Non-pigmented ciliary epithelial cell (primary cell): ENCODE measurements at places on chromosomes 2 and 18.

DNA sequence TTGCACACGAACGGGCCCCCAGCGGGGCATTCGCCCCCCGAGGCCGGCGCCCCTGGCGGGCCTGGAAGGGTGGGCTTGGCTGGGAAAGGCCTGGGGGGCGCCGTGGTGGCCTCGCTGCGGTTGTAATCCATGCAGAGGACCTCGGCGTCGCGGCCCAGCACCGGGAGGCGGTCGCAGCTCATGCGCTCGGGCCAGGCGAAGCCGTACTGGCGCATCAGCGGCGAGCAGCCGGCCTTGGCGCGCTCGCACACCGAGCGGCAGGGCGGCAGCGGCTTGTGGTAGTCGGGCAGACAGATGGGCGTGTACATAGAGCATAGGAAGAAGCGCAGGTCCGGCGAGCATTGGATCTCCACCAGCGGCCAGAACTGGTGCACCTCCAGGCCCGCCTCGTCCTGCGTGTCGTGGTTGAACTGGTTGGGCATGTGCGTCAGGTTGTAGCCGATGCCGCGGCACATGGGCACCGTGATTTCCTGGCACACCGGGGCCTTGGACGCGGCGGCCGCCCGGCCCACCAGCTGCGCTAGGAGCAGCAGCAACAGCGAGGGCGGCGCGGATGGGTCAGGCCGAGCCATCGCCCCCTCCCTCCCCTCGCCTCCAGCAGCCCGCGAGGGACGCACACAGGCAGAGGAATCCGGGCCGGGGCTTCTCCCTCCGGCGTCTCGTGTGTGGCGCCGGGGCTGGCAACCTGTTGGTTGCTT is 1.4 kb downstream of the FZD5 start:
- DNase-seq, result no peak

DNA sequence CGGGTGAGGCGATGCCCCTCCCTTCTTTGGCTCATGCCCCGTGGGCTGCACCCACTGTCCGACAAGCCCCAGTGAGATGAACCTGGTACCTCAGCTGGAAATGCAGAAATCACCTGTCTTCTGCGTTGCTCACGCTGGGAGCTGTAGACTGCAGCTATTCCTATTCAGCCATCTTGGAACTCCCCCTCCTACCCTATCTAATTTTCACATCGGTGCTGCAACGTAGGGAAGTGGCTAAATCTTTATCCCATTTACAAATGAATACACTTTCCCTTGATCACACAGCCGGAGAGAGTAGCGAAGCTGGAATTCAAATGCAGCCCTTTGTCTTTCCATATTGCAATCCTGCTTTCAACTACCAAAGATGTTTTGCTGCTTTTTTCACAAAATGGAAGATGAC is 1.4 kb upstream of the TMEM247 start:
- no peak for DNase-seq

- DNase-seq, result no peak
These were observed 20.0 kb upstream of the ARPC2 start for GRCh38 chr2:218196974-218197373.

DNA sequence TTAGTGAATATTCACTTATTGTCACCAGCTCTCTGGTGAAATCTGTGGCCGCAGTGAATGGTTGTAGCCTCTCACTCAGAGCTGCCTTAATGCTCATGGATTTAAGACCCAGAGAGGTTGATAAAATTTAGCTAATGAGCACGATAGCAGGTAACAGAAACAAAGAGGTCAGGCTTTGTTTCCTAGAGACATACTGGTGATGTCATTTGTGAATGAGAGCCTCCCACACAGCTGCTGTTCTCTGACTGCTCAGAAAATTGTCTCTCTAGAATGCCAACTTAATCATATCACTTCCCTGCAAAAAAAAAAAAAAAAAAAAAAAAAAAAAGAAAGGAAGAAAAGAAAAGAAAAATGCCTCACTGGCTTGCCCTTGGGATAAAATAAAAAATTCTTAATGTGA is 411.7 kb upstream of the MYT1L start:
- no peak for DNase-seq

DNA sequence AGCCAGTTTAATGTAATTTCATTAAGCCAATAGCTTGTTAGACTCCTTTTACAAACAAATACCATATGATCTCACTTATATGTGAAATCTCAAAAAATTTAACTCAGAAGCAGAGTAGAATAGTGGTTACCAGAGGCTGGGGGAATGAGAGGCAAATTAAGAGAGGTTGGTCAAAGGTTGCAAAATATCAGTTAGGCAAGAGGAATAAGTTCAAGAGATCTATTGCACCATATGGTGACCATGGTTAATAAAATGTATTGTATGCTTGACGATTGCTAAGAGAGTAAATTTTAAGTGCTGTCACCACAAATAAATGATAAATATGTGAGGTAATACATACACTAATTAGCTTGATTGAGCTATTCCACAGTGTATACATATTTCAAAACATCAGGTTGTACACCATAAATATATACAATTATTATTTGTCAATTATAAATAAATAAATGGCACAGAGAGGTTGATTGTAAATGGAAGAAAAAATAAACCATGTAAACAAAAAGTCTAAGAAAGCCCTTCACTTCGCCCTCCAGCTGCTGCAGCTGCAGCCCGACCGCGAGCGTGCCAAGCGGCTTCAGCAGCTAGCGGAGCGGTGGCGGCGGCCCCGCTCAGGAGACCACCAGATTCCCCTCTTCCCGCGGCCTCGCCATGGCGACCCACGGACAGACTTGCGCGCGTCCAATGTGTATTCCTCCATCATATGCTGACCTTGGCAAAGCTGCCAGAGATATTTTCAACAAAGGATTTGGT is 23.0 kb upstream of the ACTR2 start:
- no peak for DNase-seq

DNA sequence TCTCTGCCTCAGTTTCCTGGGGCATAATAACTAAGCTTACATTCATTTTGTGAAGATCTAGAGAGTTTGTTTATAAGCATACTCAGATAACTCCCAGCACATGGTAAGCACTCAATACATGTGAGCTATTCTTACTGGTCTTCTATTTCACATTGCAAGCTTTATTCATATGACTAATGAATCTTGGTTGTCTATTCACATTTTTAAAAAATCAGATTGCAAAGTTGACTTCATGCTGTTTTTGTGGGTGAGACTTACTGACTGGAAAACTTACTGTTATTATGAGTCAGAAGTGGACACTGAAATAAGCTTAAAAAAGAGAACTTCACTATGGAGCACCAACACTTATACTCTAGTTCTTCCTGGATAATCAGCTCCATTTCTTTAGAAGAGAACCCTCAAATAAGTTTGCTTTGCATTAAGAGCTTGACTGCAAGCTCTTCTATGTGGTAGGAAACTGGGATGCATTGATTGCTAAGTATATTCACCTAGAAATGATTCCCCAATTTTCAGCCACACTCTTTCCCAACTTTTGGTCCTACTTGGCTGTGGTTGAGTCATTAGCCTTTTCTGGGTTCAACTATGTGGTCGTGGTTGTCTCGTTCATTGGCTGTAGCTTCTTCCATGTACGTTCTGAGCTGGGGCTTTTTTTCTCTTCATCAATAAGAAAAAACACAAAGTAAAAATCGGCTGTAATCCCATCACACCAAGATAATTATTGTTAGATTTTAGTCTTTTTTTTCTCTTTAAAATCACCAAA is 29.5 kb upstream of the RBMS1 start:
- DNase-seq, result peak; percentile 43

DNA sequence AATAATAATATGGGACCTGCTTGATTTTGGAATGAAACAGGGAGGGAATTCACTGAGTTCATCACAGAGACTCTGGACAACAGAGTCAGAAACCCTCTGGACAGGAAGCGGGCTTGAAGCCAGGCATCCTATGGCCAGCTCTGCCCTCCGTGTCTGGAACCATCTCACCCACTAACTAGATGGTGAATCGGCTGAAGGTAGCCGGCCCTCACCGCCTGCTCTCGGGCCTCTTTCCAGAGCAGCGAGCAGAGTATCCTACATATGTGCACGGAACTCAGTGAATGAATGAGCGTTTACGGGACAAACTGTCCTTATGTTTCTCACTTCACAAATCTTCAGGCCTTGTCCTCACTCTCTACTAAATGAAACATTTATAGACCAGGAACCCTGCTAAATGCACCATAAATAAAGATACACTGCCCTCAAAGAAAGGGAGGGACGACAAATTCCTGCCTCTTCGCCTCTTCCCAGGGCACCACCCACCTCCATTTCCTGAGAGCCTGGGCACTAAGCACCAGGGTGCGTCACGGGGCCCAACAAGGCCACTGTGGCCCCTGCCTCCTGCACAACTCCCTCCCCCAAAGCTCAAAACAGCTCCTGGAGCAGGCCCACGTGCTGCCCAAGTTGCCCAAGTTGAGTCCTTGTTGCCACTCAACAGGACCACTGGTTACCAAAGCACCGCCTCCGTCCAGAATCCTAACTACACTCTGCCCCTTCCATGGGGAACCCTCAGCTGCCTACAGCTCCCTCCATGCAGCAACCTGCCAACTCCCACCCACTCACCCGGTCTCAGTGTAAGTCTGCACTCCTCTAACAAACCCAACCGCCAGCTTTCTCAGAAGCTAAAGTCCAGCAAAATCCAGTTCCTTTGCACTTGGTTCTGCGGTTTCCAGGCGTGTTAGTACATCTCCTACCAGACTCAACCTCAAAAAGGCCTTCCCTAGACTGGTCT is 1.7 kb downstream of the TBC1D8 start:
- DNase-seq, result no peak

GRCh38 chr18:55475916-55476315 is 112.1 kb downstream of the TCF4 start:
- no peak for DNase-seq

GRCh38 chr2:144358374-144358964 is 161.4 kb downstream of the ZEB2 start:
- DNase-seq, result no peak

DNA sequence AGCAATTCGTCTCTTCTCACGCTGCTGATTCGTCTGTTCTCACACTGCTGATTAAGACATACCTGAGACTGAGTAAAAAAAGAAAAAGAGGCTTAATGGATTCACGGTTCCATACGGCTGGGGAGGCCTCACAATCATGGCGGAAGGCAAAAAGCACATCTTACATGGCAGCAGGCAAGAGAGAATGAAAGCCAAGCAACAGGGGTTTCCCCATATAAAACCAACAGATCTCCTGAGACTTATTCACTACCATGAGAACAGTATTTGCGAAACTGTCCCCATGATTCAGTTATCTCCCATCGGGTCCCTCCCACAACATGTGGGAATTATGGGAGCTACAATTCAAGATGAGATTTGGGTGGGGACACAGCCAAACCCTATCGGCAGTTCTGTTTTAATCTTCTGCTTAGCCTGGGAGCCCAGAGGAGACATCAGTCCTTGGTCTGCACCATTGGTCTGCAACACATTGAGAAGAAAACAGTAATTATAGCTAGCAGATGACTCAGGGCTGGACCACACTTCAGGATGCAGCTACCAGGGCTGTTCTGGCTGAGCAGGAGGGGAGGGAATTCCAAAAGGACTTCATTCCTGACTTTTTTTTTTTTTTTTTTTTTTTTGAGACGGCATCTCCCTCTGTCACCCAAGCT is 69.4 kb downstream of the CABLES1 start:
- no peak for DNase-seq

DNA sequence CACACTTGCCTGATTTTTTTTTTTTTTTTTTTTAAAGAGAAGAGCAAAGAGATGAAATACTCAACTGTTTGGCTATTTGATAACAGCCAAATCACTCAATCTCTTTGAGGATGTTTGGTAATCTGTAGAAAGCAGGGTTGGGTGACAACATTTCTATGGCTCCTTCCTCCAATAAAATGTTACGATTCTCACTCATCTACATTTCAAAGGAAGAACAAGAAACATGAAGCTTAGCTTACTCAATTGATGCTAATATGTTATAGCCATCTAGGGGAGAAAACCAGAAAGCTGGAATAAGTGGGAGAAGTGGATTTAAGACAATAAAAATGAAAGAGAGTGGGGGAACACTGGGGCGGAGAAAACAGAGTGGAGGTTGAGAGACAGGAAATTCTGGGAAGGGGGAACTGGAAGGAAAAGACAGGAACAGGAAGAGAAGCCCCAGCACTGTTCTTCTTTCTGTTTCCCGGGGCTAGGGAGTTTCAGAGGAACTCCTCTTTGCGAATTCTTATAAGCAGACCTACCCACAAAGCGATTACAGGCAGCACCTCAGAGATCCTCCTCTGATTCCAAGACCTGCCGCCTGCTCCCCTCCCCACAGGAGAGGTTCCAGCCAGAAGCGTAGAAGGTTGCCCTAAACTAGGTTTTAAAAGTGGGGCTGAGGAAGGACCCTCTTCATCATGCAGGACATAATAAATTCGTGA is 13.3 kb downstream of the ST3GAL5 start:
- no peak for DNase-seq

GRCh38 chr2:33264766-33265165 is 211.7 kb upstream of the RASGRP3 start:
- no peak for DNase-seq

- no peak for DNase-seq
These were observed 316.4 kb downstream of the MYCN start for GRCh38 chr2:16256601-16257321.

DNA sequence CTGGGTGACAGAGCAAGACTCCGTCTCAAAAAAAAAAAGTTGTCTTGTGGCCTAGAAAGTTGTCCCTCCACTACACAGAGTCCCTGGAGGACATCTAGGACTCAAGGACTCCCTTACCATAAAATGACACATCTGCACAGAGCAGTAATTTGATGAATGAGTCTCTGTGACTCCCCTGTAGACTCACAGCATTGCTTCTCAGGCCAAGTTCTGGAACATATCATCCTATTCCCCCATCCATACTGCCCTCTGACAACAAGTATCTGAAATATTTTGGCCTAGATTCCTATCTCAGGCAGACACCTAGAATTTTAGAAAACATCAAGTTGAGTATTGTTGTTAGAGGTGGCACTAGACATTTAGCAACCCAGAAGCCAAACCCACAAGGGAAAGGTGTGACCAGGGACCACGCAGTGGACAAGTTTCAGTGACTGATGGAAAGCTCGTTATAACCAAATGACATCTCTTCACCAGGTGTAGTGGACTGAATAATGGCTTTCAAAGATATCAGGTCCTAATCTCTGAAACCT is 97.9 kb upstream of the ATP8B1 start:
- no peak for DNase-seq

- DNase-seq, result no peak
These were observed 48.5 kb downstream of the IL1R2 start for GRCh38 chr2:102040229-102040628.

GRCh38 chr18:46624127-46624526 is 32.9 kb downstream of the LOXHD1 start:
- DNase-seq, result no peak

DNA sequence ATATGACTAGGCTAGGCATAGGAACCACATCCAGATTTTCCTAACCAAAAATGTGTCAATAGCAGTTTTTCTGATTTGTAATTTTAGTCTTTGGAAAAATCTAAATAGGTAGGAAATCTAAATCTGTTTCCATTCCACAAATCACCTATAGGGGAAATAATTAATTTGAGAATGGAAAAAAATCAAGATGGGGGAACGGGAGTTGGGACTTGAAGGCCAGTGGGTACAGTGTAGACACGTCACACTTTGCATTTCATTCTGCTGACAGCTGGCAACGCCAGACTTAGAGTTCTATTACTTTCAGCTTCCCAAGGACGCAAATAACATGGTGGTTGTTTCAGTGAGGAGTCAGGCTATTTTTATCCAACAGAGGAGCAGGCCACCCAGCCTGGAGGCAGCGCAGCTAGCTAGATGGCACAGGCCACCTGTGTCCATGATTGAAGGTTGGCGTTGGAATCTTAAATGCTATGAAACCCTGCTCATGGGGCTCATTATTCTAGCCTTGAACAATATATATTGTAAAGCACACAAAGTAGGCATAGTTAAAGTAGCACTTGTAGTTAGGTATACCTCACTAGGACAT is 23.4 kb downstream of the HNRNPA3 start:
- DNase-seq, result no peak
